NCI-H748 treated with DMSO at 0.1 percent for 48 hours (cell line): ENCODE measurements at places on chromosomes 3 and 15.

GRCh38 chr3:40310705-40311104 lies 1.2 kb downstream of the EIF1B start:
- DNase-seq: no peak

DNA sequence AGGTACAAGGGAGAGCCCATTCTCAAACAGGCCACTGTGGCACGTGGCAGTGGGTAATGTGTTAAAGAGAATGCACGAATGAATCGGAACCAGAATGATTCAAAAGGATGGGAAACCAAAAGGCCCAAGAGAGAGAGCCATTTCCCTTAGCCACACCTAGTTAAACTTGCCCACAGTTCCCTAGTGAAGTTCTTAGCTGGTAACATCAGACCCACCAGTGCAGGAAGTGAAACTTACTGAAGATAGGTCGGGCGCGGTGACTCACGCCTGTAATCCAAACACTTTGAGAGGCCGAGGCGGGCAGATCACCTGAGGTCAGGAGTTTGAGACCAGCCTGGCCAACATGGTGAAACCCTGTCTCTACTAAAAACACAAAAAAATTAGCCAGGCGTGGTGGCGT lies 97.1 kb downstream of the MEX3B start:
- no peak for DNase-seq

DNA sequence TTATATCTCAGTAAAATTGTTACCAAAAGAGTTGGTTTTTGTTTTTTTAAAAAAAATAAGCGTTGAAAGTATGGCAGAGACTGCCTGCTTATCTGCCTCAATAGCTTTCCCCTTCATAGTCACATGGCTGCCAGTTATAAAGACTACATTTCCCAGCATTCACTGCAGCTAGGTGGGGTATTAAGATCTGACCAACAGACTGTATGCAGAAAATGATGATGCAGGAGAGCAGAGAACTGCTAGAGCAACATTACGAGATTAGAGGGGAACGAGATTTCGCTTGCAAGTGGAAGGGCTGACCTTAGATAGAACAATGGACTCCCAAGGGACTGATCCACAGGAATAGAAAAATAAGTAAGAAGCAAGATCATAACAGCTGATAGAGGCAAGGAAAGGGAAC lies 14.3 kb downstream of the RHOA start:
- no peak for DNase-seq

GRCh38 chr3:64612916-64613526 lies 74.8 kb downstream of the ADAMTS9 start:
- DNase-seq: no peak

GRCh38 chr15:77532067-77532710 lies 100.5 kb downstream of the LINGO1 start:
- no peak for DNase-seq

- DNase-seq: no peak
Measured at GRCh38 chr3:190325923-190326322, 3.7 kb upstream of the CLDN1 start.

- no peak for DNase-seq
Measured at GRCh38 chr3:115090712-115091111, 56.4 kb downstream of the ZBTB20 start.

GRCh38 chr3:38335263-38335662 lies 11.3 kb upstream of the XYLB start:
- no peak for DNase-seq

GRCh38 chr3:14507305-14507741 lies 32.8 kb downstream of the GRIP2 start:
- DNase-seq: no peak

- no peak for DNase-seq
Measured at GRCh38 chr3:47791193-47791855, 9.6 kb upstream of the SMARCC1 start.

DNA sequence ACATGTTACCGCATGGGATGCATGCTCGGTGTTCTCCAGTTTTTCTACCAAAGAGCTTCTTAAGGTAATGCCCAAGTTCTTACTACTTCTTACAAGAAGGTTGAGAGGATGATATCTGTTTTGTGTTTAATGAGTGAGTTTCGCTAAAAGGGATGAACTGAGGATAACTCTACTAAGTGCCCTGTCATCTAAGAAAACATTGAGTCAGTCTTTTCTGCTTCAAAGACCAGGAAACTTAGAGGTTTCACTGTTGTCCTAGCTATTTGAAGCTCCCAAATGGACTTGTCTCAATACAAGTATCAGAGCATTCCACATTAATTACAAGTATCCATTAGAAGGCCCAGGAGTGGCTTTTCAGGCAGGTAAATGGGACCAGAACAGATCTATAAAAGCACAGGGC lies 296.2 kb downstream of the KBTBD8 start:
- no peak for DNase-seq

- no peak for DNase-seq
Measured at GRCh38 chr3:29693863-29694262, 413.0 kb downstream of the RBMS3 start.

DNA sequence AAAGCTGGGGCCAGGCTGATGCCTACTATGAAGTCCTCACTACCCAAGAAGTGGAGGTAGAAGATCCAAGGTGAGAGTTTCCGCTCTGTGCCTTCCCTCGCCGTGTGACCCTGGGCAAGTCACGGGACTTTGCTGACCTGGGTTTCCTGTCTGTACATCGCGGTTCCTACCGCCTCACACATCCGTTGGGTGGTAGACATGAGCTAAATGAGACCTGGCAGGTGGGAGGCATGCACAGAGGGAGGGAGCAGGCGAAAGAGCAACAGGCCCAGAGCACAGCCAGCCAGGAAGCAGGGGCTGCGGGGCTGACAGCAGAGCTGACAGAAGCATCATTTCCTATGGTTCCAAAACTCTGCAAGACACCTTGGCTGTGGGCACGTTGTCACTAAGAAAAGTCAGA lies 157.3 kb upstream of the BHLHE40 start:
- DNase-seq: no peak

GRCh38 chr3:23948761-23949160 lies 3.7 kb downstream of the NR1D2 start:
- DNase-seq: no peak

- no peak for DNase-seq
Measured at GRCh38 chr15:25057574-25057973, 102.8 kb downstream of the SNRPN start.

DNA sequence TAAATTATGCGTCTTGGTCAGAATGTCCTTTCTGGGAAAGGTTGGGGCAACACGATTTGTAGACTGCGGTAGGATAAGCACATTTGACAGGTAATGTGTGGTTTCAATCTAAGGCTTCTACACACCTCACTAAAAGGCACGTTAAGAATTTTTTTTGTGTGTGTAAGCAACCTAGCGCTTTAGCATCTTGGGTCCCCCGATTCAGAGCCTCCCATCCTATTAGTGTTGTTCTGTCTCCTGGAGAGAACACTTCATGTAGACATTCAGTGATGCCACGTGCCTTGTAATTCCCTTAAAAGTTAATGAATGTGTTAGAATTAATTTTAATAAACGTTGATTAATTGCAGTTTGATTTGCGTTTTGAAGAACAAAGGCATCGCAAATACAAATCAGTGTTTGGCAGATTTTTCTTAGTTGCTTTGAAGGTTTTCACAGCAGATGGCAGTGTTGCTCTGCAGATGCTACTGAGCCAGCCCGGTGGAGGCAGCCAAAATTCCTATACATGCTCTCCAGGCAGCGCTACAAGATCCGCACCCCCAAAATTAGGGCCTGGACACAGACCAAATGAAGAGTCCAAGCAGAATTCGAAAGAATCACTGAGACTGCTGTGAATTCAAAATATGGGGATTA lies 63.5 kb downstream of the OTOL1 start:
- peak; percentile 5 for DNase-seq

DNA sequence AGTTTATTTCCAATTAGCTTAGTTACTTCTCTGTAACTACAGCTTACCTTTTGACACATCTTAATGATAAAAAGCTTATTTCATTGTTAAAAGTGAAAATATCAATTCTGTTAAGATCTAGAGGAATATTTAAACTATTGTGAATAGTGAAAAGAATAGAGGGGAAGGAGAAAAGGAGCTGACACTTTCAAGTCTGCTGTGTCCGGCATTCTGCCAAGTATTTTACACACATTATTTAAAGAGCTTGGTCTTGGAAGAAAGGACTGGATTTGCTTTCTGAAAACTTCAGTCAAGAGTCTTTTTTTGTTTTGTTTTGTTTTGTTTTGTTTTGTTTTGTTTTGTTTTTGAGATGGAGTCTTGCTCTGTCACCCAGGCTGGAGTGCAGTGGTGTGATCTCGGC lies 34.8 kb downstream of the CCDC80 start:
- DNase-seq: no peak

DNA sequence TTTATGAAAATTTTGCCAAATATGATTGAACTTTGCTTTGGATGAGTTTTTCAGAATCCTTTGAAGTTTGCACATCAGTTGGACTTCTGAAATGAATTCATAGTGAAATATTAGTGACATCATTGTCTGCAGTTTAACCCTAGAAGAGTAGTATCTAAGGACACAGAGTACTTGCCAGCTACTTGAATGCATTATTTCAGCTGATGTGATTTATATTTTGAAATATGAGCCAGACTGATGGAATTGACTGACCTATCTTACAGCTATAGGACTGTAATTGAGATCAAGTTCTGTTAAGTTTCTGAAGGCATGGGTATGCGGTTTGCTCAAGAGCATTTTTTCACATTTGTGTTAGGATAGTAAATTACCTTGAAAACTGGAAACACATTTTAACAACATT lies 51.2 kb downstream of the LYSMD4 start:
- DNase-seq: no peak

GRCh38 chr3:13575459-13576061 lies 26.6 kb downstream of the FBLN2 start:
- no peak for DNase-seq

GRCh38 chr3:190321789-190322603 lies at the start of gene CLDN1:
Gene CLDN1 (minus strand): TSS chr3:190322446. CDS start chr3:190322206, 240 bp downstream.
- peak; percentile 35 for DNase-seq

DNA sequence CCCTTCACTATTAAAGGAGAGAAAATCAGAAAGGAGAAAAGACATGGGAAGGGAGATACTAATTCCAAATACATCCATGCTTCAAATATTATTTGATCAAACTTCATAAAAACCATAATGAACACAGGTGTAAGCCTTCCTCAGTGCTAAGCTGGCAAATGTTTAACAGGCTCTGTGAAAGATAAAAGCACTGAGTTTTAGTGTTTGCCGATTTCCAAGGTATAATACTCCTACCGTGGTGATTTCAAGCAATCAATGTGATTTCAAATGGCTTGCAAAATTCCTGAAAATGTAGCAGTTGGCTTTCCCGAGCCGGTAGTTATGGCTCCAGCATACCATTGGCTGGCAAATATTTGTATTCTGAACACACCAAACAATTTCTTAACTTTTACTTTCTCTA lies 732.3 kb upstream of the GOLIM4 start:
- DNase-seq: no peak

DNA sequence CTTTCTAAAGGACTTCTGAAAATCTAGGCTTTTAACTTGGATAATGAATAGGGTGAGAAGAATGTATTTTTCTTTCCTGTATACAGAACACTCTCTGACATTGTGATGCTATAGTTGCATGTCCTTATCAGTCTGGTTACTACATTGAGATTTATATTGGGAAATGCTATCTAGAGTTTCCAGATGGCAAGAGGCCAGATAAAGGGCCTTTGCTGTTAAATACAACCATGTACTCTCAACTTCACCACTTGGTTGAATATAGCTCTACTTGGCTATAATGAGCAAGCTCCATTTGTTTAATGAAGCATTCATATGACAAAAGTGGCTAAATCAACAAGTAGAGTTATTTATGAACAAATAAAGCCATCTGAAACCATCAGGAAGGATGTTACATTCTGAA lies 91.0 kb downstream of the IGSF11 start:
- no peak for DNase-seq

DNA sequence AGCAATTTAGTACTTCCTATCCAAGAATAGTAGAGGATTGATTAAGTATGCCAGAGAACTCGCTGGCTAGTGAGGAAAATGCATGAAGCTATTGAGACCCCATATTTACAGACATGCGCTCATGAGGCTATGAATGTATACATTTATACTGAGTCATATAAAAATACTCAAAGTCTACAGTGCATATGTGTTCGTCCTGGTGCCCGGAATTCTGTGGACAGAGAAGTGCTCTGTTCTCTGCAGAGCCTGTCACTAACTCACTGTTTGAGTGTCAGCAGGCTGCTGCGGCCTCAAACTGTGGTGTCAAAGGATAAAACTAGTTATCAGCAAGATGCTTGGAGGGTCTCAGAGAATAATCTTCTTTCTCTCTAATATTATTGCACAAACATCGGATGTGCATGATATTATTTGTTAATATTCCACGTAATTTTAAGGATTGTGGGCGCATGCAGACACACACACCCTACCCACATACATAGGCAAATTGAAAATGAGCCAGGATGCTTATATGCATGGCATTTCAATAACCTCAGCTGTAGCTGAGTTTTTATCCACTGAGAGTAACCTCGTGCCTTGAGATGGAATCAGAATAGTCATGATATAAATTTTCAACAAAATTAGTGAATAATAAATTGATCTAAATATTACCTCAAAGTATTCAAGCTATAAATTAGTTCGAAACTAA lies 50.0 kb upstream of the TSC22D2 start:
- DNase-seq: no peak

- no peak for DNase-seq
Measured at GRCh38 chr3:196627918-196628231, 11.6 kb upstream of the NRROS start.

- no peak for DNase-seq
Measured at GRCh38 chr3:175193815-175194518, 334.8 kb downstream of the NAALADL2 start.

GRCh38 chr3:80017369-80017768 lies 249.6 kb upstream of the ROBO1 start:
- DNase-seq: no peak

- DNase-seq: no peak
Measured at GRCh38 chr3:56802378-56802745, 613 bp upstream of the ARHGEF3 start.

DNA sequence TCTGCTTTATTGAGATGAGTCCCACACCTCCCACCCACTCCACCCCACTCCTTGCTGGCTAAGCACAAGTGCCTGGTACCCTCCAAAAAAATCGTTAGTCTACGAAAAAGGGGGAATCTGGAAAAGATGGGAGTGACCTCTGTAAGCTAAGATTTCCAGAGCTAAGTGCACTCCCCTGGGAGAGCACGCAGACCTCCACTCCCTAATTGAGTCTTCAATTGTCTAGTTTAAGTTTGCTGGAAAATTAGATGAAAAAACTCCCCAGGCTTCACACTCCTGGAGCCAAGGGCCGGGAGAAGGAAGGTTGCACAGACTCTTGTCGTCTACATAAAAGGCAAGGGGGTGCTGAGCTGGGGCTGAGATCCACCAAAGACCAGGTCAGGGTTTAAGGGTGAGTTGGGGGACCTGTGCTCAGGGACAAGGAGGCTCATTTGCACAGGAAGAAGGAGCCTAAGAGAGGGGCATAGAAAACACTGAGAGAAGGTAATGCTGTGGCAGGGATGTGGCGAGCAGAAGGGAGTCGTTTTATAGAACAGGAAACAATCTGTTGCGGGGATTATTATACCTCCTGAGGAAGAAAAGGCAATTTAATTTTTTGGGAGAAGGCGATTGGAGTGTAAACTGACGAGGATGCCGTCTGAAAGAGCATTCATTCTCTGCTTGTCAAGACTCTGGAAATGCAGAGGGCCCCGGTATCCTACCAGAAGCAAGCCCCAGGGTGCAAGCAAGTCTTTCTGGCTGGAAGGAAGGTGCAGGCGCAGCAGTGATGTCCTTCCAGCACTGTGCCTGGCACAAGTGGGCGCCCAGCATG lies 126.5 kb upstream of the DLG1 start:
- no peak for DNase-seq
